MCF 10A (cell line): ENCODE measurements at places on chromosomes 13 and 19. TPM values are rescaled to one million over a fixed set of nuclear protein-coding genes. Genes with fewer than 3 reads are reported as not detected.

MUC16 gene
- under 0.01 and 0.05 TPM in 2 replicates for total RNA-seq

ZNF90 gene
- not detected in 2 replicates for total RNA-seq

ZNF700 gene
- total RNA-seq, result 5.6 and 5.9 TPM in 2 replicates

DNA sequence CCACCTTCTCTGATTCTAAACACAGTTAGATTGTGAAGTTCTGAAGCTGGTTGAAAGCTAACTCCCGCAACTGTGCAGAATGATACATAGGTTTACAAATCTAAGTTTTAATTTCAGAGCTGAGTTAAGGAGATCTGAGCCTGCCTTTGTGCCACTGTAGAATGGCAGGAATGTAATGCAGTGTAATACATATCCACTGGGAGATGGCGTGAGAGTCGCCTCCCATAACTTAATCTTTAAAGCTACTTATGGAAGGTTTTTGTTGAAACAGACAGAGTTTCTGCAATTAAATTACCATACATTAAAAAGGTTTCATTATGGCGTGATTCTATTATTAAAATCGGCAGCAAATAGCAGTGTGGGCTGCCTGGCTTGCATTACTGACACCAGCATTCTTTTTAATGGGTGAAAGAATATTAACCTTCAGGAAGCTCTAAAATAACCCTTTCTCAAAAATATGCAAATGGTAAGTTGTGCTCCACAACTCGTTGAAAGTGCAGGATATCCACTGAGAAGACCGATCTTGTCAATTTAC lies 257.4 kb downstream of the OLFM4 start:
- H3K4me3 ChIP-seq, result no peak overlapping the region
- H3K27me3 ChIP-seq, result no peaks in the 10 kb centered on the region
- no peaks in the 10 kb centered on the region for H3K4me1 ChIP-seq
- no peak overlapping the region for H3K27ac ChIP-seq
- DNase-seq, result no peak
